Common myeloid progenitor, CD34-positive (primary cell): ENCODE measurements at places on chromosomes 5 and 9.

DNA sequence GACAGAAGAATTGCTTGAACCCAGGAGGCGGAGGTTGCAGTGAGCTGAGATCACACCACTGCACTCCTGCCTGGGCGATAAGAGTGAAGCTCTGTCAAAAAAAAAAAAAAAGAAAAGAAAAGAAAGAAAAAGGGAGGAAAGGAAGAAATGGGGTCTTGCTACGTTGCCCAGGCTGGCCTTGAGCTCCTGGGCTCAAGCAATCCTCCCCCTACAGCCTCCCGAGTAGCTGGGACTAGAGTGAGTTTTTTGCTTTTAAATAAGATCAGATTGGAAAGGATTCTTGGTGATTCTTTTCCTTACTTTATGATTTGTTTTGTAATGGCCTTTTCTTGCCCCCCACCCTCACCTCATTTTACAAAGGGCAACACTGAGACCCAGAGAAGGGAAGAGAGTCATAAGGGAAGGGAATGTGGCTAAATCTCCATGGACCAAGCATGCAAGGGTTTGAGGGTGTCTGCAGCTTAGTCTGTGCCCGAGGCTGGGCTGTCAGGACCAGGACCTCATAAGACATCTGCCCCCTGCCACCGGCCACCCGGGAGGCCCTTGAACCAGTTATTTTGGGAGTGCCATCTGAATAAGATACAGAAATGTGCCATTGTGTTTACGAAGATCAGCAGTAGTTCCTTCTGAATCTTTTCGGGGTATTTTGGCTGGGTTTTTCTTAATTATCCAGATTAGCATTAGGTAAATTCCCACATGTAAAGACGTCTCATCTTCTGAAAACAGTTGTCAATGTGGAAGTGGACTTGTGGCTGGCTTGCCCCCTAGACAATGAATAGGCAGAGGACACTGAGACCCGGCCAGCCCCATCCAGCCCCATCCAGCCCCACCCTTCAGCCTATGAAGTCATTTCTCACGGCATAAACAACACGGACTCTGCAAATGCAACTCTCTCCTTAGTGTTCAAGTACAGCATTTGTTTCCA is 44.5 kb upstream of the GRHPR start:
- DNase-seq, result no peak

DNA sequence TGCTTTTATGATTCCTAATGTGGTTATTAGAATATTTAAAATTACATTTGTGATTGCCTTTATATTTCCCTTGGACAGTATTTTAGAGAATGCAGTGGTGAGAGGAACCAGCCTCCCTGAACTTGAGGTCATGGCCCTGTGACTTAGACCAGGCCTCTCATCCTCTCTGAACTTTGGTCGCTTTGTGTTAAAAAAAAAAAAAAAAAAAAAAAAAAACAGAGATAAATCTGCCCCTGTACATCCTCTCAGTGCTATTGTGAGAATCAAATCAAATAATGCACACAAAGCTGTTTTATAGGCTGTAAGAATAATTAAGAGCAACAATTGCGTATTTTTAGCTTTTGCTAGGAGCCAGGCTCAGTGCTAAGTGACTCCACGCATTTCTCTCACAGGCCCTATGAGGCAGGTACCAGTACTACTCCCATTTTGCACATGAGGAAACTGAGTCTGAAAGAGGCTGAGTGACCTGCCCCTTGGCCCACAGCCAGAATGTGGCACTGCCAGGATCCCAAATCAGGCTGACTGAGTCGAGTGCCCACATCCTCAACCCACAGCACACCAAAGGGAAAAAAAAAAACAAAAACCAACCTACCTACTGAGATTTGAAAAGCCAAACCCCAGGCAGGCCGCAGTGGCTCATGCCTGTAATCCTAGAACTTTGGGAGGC is 110.3 kb upstream of the LARP1 start:
- no peak for DNase-seq

GRCh38 chr9:16070455-16071145 is 517.8 kb downstream of the CCDC171 start:
- no peak for DNase-seq

DNA sequence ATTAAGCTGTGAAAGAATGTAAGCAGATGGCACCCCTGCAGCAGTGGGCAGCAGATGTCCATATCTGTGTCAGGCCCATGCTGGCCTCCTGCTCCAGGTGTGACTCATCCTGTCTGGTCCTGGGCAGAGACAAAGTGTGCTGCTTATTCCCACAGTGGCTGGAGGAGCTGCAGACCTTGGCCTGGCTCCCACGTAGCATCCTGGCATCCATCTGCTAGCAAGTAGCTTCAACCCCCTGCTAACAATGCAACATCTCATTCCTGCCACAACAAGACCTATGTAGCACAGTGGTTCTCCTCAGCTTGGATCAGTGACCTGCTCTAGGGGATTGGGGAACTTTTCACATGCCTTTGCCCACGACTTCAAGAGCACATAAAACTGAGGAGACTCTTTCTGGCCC is 126.4 kb upstream of the SLC12A2 start:
- DNase-seq, result no peak

- DNase-seq, result peak; percentile 78
Measured at GRCh38 chr5:10595672-10596309, 31.9 kb downstream of the ANKRD33B start.

- DNase-seq, result no peak
Measured at GRCh38 chr5:102216678-102217077, 79.4 kb downstream of the SLCO4C1 start.

- DNase-seq, result no peak
Measured at GRCh38 chr5:154486427-154486866, 8.4 kb upstream of the HAND1 start.

DNA sequence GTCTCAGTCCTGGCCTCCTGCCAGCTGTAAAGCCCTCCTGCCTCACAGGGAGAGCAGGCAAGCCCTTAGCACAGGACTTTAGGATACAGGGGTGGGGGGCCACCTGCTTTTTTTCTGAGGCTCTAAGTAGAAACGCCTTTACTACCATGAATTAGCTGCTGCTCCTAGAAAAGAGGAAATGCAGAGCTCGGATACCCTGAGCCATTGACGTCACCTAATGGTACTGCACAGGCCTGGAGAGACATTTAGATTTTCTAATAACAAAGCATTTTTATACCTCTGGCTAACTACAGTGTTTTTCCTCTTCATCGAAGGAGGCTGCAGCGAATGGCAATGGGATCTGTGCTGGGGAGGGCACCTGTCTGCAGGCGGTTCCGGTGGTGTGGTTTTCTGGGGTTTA is 137.0 kb downstream of the WDR41 start:
- no peak for DNase-seq

GRCh38 chr5:149048811-149049210 is 14.1 kb downstream of the SH3TC2 start:
- DNase-seq, result no peak

- DNase-seq, result peak; percentile 20
Measured at GRCh38 chr9:126986506-126986951, 71.9 kb downstream of the RALGPS1 start.

DNA sequence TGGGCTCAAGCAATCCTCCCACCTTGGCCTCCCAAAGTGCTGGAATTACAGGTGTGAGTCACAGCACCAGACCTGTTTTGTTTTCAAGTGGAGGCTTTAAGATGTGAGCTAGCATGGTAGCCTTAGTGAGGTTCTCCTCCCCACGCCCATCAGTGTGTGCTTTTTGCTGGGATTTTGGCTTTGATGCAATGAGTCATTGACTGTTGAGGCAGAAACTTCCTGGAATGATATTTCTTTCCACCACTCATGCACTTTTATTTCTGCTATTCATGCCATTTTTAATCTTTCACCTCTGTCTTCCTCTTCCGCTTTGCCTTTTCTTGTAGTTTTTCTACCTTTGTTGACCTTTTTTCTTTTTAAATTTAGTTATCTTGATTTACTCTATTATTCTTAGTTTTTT is 4.2 kb upstream of the NFIL3 start:
- no peak for DNase-seq

DNA sequence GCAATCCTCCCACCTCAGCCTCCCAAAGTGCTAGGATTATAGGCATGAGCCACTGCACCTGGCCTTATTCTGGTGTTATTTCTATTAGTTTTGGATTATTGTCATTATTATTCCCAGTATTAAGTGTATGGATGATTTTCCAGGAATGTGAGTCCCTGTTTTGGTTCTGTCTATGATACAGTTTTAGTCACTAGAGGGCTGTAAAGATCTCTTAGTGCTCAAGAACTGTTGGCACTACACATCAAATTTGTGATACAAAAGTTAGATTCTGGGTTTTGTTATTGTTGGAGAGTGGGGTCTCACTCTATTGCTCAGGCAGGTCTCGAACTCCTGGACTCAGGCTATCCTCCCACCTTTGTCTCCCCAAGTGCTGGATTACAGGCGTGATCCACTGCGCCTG is 12.1 kb downstream of the CCL28 start:
- no peak for DNase-seq

- DNase-seq, result no peak
Measured at GRCh38 chr9:114823441-114823840, 17.6 kb upstream of the TNFSF15 start.

- DNase-seq, result no peak
Measured at GRCh38 chr9:106864373-106865143, 1.6 kb downstream of the ZNF462 start.

GRCh38 chr9:103991001-103991400 is 103.1 kb upstream of the SMC2 start:
- DNase-seq, result no peak

GRCh38 chr9:31916591-31917241 is 467.7 kb upstream of the ACO1 start:
- peak; percentile 18 for DNase-seq

- no peak for DNase-seq
Measured at GRCh38 chr9:36135741-36136271, 727 bp upstream of the GLIPR2 start.

GRCh38 chr5:156783092-156783491 is 67.0 kb upstream of the PPP1R2B start:
- no peak for DNase-seq

GRCh38 chr9:121676926-121677325 is 25.5 kb downstream of the DAB2IP start:
- DNase-seq, result no peak

DNA sequence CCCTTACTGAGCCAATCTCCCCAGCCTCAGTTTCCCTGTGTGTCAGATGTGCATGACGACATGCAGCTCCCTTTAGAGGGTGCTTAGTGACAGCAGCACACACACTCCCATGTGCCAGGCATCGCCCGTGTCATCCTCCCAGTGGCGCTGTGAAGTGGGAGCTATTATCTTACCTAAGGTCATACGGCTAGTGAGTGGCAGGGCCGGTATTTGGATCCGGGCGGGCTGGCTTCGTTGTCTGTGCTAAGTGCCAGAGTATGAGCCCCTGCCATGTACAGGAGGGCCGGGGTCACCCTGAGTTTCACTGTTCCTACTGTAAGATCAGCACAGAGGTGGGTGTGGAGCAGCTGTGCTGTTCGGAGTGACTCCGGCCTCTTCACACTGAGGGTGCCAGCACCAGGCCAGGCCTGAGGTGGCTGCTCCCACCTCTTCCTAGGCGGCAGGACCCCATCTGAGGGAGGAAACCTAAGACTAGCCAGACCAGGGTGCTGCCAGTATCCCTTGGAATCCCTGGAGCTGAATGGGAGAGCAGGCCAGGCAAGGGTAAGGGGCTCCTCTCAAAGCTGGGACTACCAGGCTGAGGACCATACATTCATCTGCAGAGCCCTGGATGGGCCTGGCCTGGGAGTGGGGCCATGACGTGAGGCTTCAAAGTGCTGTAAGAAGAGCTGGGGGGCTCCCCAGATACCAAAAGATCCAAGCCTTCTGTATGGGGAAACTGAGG is 22.5 kb downstream of the AQP7 start:
- DNase-seq, result no peak

DNA sequence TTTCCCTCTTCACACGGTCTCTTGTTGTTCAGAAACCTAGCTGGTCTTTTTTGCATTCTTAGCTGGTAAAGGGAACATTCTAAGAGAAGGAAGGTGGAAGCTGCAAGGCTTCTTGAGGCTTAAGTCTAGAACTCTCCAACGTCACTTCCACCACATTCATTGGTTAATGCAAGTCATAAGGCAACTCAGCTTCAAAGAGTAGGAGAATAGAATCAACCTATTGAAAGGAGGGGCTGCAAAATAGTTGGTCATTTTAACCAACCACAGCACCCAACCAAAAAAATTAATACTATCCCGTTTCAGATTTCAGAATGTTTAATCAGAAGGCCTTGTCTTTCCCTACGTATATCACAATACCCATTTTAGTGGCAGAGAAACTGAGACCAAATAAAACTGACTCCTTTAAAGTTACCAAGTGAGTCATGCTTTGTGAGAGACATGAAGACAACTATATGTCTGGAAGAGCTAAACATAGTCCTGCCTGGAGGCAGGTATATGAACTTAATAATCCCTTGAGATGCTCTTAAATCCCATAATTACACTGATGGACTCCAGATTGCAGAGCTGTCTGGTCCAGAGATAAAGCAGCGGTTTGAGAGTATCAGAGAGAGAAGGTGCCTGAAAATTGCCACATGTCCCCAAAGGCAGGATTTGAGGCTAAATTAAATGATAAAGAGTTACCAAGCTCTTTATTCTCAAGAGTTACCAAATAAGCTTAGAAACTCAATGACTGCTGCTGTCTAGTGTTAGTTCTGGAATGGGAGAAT is 14.4 kb downstream of the DOCK8 start:
- DNase-seq, result no peak

GRCh38 chr9:135095470-135096407 is 8.3 kb downstream of the OLFM1 start:
- DNase-seq, result peak; percentile 4

- DNase-seq, result peak; percentile 68
Measured at GRCh38 chr5:171966270-171966669, 40.2 kb downstream of the FBXW11 start.

DNA sequence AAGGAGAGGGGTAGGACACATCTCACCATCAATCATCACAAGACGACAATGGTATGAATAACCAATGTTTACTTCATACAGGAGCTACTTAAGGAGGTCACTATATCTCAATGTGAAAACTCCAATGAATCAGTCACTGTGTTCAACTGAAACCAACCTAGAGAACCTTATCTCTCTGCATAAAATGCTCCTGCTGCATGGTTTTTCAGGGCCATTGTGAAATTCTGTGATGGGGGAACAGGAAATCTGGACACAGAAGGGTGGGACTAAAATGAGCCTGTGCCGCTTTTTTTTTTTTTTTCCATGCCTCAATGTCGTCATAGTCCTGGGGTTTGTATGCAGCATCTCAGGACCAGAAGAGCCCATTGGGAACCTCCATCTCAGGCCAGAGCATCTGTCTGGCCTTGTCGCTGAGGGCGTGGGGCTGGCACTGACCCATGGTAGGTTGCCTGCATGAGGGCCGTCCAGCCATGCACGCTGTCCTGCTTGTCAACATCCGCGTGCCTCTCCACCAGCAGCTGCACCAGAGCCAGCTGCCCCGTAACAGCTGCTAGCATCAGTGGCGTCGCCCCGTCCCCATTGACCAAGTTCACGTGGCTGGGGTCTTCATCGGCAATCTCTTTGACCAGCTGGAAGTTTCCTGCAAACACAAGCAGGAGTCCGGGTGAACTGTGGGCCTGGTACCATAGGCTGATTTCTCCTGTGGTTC is 12.7 kb downstream of the ANKS6 start:
- no peak for DNase-seq

- no peak for DNase-seq
Measured at GRCh38 chr9:133540698-133541025, 6.2 kb downstream of the ADAMTSL2 start.

DNA sequence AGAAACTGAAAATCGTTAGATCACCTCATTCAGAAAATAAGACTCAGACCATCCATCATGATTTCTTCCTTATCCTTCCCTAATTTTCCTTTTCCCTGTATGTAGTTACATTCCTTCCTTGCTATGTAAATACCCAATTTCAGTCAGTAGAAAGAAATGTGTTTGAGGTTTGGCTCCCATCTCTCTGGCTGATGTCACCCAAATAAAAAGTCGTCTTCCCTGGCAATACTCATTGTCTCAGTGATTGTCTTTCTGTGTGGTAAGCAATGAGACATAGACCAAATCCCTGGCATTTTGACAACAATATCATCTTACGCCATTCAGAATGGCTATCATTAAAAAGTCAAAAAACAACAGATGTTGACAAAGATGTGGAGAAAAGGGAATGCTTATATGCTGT is 303.9 kb upstream of the EDIL3 start:
- no peak for DNase-seq
